Esophagus muscularis mucosa (tissue), 4 donors: ENCODE measurements at places on chromosomes 7 and 10. TPM values are rescaled to one million over a fixed set of nuclear protein-coding genes. Genes with fewer than 3 reads are reported as not detected.
A peak's percentile ranks its signal among the peaks of the same experiment; 100 is the strongest.

DNA sequence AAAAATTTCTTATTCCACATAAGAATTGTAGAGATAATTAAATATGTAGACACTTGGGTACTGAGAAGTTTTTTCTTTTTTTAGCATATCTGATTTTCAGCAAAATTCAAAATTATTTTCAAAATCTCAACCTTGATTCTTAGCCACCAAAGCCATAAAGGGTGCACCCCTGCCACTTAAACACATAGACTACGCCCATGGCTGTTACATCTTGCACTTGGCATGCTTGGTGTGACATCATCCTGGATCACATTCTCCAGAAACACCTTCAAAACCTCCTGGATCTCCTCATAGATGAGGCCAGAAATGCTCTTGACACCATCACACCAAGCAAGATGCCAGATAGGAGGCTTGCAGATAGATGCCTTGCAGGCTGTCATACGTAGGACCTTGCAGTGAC, 89.1 kb upstream of the KLF14 start:
- no peak for DNase-seq
- no peaks in the 10 kb centered on the region for H3K27me3 ChIP-seq
- H3K36me3 ChIP-seq, result no peaks in the 10 kb centered on the region
- no peak overlapping the region for H3K4me3 ChIP-seq

- DNase-seq, result peak; percentile 57
- H3K4me1 ChIP-seq, result no peaks in the 10 kb centered on the region
- no peaks in the 10 kb centered on the region for H3K27me3 ChIP-seq
- no peak overlapping the region for H3K27ac ChIP-seq
Observed at GRCh38 chr7:102866535-102867215, 46.1 kb upstream of the LRRC17 start.

DNA sequence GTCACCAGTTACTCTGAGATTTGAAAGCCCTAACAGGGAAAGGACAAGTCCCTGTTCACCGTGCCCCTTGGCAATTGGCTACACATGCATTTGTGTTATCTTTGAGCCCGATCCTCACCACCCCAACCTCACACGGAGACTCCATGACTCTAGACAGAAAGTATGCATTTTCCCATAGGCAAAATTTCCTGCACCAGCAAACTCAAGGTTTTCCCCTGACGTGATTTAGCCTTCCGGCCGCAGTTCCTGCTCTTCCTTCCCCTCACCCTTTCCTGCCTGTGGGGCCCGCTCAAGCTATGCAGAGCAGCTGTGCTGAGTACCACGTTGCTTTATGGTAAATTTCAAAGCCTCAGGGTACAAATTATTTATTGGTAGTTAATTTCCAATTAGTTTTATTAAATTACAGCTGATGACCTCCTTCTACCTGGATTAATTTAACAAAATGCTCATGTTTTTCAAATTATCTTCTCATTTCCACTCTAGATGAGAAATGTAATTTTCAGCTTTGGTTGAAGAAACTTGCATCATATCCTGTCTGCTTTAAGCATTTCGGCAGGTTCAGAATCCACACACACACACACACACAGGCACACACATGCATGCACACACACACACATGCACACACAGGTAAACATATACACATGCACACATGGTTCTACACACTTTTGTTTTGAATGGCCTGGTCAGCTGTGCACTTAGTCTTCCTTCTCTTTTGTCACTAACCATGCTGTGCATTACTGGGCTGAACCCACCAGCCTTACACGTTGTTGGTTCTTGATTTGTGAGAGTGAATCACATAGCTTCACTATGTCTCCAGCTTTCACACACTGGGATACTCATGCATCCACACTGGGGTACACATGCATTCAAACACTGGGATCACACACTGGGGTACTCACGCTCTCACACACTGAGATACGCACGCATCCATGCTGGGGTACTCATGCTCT, 283.1 kb upstream of the PITRM1 start:
- no peaks in the 10 kb centered on the region for H3K27me3 ChIP-seq
- no peak for DNase-seq
- no peak overlapping the region for H3K27ac ChIP-seq
- H3K4me3 ChIP-seq, result no peak overlapping the region

PBLD gene
- 9.1 TPM for total RNA-seq

- H3K27ac ChIP-seq, result peak overlapping the region; percentile 58
- no peaks in the 10 kb centered on the region for H3K27me3 ChIP-seq
- H3K36me3 ChIP-seq, result no peaks in the 10 kb centered on the region
- H3K4me3 ChIP-seq, result no peak overlapping the region
- no peak for DNase-seq
Observed at GRCh38 chr10:124641282-124642087, 102.7 kb downstream of the FAM53B start.

GRCh38 chr10:132807621-132808049, 21.7 kb upstream of the NKX6-2 start:
- H3K36me3 ChIP-seq, result no peaks in the 10 kb centered on the region
- H3K27ac ChIP-seq, result no peak overlapping the region
- DNase-seq, result no peak
